ENCODE measurements at places on chromosomes 3 and 15. TPM values are rescaled to one million over a fixed set of nuclear protein-coding genes. Genes with fewer than 3 reads are reported as not detected.

Gene AGBL1
- polyA plus RNA-seq: 0.18 TPM

Gene SEMA3G
- 19.1 TPM for polyA plus RNA-seq

Gene MLF1
- polyA plus RNA-seq: 62.9 TPM

Gene ETFA
- 192 TPM for polyA plus RNA-seq

Gene MCTP2
- polyA plus RNA-seq: 22.3 TPM

Gene TMEM207
- polyA plus RNA-seq: 18.1 TPM

Gene TFDP2
- 112 TPM for polyA plus RNA-seq

Gene PTPRG
- polyA plus RNA-seq: 95.1 TPM

Gene SV2B
- 0.67 TPM for polyA plus RNA-seq

Gene PRR23B
- not detected for polyA plus RNA-seq

Gene ANKUB1
- polyA plus RNA-seq: 0.52 TPM

Gene ZNF80
- polyA plus RNA-seq: 0.15 TPM

Gene CFAP92
- 1.7 TPM for polyA plus RNA-seq

Gene ABHD17C
- 32.7 TPM for polyA plus RNA-seq

Gene ZIC4
- polyA plus RNA-seq: not detected

Gene CNTN3
- 5.1 TPM for polyA plus RNA-seq

Gene FAM219B
- 60.9 TPM for polyA plus RNA-seq

Gene KLHL40
- not detected for polyA plus RNA-seq

Gene WDR72
- polyA plus RNA-seq: 82.4 TPM

Gene PP2D1
- 1.1 TPM for polyA plus RNA-seq

Gene PRSS50
- 3.2 TPM for polyA plus RNA-seq

Gene EIF4E3
- polyA plus RNA-seq: 13.1 TPM

Gene CAPN3
- 37.5 TPM for polyA plus RNA-seq

Gene TMEM108
- 1.6 TPM for polyA plus RNA-seq

Gene LMAN1L
- polyA plus RNA-seq: not detected
